ENCODE measurements at places on chromosomes 1 and 21.

GRCh38 chr1:202501281-202501680 lies 152.8 kb downstream of the PPP1R12B start:
- DNase-seq = peak; percentile 4

- DNase-seq = no peak
Observed at GRCh38 chr1:47785561-47786271, 211.5 kb downstream of the TRABD2B start.

DNA sequence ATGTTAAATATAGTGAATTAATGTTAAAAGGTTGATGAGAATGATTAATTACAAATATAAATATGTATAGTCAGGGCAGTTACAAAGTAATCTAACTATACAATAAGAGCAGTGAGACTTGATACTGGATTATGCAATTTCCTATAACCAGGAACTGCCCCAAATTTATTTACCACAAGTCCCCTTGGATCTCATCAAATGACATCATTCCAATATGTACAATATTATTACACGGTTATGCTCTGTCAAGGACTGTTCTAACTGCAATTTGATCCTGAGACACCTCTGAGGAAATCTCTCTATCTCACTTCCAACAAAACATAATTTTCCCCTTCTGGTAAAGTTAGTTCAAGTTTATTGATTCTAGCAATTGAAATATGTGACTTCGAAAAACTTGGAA lies 917.6 kb downstream of the NCAM2 start:
- DNase-seq = no peak

DNA sequence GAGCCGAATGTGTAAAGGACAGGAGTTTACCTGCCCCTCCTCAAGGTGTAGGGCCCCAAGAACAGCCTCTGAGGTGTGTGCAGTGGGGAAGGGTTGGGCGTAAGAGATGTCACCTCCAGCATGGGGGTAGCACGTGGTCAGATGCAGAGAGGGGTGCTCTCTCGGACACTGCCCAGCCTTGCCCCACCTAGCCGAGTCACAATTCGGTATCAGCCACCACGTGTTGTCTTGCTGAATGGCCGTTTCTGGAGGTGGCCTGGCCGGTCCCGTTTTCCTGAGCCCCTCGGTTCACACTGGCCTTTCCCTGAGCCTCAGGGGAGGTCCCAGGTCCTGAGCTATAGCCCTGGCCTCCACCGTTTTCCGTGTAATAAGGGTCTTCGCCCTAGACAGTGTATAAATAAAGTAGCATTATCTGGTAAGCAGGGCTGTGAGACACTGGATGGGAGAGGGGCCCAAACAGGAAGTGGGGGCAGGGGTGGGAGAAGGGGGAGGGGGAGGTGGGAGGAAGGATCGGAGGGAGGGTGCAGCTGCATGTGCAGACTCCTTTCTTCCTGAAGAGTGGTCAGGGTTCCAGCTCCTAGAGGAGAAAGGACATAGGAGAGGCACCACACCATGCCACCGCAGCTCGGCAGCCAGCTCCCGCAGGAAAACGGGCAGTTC lies 23.3 kb downstream of the CD34 start:
- no peak for DNase-seq

DNA sequence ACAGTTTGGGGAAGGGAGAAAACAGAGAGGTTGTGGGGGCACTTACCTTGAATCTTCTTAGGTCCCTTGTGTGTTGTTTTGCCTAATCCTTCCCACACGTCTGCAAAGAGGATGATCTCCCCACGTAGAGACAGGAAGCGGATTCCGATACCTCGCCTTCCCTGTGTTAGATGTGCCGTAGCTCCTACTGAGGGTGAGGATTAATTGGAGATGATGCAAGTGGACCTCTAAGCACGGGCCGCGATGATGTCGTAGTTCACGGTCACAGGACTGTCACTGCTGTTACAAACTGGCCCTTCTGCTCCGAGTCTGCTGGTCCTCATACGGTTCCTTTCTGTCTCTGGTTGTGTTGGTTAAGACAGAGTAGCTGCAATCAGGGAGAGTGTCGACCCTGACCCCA lies 27.7 kb downstream of the GALNT2 start:
- no peak for DNase-seq

DNA sequence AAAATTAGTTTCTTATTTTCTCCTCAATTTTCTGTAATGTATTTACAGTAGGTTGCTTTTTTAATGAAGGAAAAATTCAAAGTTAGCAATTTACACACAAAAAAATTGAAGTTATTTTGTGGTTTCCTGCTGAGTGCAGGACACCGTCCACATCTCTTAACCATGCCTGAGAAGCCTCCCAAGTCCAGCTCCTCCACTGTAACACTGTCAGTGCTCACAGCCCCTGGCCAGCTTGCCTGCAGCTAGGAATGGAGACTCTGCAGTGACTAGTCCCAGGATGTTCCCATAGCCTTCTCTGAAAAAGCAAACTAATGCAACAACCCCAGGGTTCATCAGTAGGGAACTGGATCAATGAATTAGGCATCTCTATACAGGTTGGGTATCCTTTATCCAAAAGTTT lies 3.5 kb downstream of the A3GALT2 start:
- DNase-seq = no peak

- no peak for DNase-seq
Observed at GRCh38 chr1:37425221-37425620, 49.2 kb upstream of the ZC3H12A start.

DNA sequence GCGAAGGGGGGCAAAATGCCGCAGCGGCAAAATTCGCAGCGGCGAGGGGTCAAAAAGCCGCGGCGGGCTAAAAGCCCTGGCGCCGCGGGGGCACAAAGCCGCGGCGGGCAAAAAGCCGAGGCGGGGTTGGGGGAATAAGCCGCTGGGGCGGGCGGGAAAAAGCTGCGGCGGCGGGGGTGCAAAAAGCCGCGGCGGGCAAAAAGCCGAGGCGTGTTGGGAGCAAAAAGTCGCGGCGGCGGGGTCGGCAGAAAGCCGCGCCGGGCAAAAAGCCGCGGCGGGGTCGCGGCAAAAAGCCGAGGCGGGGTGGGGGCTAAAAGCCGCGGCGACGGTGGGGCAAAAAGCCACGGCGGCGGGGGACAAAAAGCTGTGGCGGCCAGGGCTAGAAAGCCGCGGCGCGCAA lies 3902.5 kb downstream of the SRGAP2C start:
- DNase-seq = no peak

DNA sequence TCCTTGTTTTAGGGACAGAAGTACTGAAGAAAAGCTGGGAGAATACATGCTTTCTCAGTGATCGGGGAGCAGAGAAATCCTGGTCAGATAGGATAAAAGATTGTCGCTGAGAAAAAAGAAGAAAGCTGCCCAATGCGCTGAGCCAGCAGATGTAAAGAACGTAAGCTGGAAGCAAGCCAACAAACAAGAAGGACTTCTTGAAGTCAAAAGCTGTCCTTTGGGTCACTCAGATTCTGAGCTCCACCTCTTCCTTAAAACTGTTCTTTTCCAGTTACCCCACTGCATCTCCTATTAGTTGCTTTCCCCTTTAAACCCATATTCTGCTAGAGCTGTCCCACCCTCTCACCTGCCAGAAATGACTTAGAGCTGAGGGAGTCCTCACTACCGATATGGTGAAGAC lies 64.8 kb downstream of the GPR137B start:
- no peak for DNase-seq

Data from NCI-H1105 (cell line).